ENCODE measurements at places on chromosomes 4 and X.

GRCh38 chr4:80336582-80336981 is 1.1 kb downstream of the CFAP299 start:
- peak; percentile 62 for DNase-seq

- no peak for DNase-seq
These were observed 3.7 kb upstream of the IL13RA2 start for GRCh38 chrX:115021121-115021520.

GRCh38 chrX:80423744-80424143 is 3.5 kb downstream of the TENT5D start:
- DNase-seq, result no peak

GRCh38 chrX:17292111-17292527 is 82.9 kb upstream of the NHS start:
- DNase-seq, result no peak

GRCh38 chrX:20542072-20542471 is 275.4 kb upstream of the RPS6KA3 start:
- no peak for DNase-seq

DNA sequence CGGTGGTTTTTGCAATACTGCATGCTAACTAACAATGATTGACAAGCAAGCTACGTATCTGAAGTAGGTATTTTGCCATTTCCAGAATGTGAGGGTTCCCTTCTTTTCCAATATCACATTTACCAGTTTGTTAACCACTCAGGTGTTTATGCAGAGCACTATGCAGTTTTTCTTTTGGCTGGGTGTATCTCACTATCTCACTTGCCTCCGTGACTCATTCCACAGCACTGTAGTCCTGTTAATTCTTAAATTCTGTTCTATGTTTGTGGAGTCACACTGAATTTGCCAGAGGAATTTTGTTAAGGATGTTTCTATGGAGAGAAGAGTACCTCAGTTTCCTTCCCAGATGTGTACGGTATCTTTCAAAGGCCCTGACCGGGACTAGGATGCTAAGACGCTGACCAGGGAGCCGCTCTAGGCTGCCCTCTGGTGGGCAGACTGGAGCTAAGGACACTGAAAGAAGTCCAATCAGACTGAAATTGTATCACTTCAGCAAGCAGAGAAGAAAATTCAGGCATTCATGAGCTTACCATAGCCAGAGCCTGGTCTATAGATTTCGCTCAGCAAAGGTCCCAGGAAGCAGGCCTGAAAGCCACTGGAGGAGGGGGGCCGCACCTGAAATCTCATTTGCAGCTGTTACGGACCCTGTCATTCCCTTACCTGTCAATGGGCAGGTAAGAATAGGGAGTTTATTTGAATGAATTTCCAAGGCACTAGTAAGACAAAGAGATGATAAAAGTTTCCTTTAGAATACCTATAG is 388.4 kb upstream of the SPOCK3 start:
- peak; percentile 43 for DNase-seq
